Activated naive CD8-positive, alpha-beta T cell treated with anti-CD3 and anti-CD28 coated beads, Interleukin-2, amount 50 U/mL, for 24 hours (primary cell): ENCODE measurements at places on chromosomes 4 and X.

- no peak for DNase-seq
Observed at GRCh38 chr4:182065255-182065654, 177.9 kb upstream of the TENM3 start.

DNA sequence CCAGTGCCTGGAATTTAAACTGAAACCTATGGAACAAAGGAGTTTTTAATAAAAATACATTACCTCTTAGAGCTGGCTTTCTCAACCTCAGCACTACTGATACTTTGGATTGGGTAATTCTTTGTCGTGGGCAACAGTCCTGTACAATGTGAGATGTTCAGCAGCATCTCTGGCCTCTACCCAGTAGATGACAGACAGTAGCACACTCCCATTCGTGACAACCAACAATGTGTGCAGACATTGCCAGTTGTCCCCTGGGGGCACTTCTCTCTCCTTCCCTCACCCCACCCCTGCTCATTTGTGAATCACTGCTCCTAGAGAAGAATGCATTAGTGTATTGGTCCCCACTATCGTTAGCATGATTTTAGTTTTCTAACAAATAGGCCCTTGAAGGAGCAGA is 16.2 kb downstream of the GPAT3 start:
- DNase-seq, result no peak

- DNase-seq, result no peak
Observed at GRCh38 chr4:73223258-73223650, 35.3 kb downstream of the ANKRD17 start.

DNA sequence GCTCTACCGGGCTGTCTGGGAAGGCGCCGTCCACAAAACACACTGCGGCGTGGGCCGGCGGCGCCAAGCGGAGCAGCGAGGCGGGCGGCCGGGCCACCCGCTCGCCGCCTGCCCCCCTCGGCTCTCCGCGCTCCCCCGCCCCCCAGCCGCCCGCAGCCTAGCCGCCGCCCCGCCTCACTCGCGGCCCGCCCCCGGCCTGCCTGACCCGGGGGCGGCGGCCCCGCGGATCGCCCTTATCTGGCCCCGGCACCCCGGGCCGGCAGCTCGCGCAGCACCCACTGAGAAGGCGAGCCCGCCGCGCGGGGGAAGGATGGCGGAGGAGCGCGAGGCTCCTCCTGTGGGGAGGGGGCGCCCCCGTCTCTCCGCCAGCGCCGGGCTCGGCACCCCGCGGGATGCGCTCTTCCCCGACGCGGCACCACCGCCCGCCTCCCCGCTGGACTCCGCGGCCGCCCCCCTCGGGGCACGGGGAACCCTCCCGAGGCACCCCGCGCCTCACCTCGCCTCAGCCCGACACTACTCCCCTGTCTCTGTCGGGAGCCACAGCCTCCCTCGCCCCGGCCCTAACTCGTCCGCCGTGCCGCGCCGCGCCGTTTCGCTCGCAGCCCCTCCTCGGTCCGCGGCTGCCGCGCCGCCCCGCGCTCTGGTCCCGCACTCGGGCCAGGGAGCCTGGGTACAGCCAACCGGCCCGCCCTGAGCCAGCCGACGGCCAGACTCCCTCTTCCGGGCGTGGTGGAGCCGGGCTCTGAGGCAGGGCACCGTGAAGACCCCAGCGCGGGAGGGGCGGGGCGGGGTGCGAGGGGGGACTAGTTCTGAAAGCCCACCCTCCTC is 566 bp downstream of the ATP11C start:
- peak; percentile 36 for DNase-seq

DNA sequence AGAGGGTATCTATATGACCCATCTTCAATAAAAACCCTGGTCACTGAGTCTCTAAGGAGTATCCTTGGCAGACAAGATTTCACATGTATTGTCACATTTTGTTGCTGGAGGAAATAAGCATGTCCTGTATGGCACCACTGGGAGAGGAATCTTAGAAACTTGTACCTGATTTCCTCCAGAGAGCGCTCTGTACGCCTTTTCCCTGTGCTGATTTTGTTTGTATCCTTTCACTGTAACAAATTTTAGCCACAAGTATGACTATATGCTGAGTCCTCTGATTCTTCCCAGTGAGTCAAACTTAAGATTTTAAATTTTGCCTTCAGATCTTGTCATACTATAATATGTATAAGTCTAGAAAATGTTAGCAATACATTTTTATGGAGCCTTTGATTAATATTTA is 102.8 kb downstream of the ITIH6 start:
- no peak for DNase-seq

DNA sequence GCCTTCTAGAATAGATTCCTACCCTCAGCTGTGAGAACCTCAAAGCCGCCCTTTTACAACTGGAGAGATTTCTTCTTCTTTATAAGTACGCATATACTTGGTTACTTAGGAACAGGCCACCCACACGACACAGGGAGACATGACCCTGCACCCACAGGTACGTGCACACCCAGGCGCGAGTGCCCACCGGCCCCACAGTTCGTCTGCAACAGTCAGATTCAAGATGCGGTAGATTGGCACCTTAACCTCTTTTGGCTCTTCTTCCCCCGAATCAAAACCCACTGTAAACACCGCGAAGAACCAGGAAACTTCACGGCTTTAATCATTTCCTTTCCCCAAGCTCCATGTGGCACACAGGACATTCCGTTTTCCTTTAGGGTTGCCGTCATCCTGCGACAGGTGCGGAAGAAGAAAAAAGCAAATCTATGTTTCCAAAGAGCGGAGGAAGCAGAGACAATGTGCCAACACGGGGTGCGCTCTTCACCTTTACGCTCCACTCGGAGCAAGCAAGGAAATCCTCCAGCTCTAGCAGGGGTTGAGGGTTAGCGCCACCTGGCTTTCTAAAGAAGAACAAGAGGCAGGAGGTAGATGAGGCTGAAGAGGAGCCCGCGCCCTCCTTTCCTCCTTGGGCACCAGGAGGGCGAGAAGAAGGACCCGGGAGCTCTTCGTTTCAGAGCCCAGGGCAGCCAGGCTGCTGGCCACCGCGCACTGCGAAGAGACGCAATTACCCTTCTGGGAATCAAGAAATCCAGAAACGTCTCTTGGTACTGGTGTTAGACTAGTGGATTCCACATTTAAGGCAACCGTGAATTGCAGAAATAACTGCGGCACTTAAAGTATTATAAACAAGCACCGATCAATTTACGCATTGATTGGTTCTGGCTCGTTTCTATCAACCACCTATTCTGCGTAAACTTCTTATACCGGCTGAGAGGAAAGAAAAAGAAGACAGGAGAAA is 35.7 kb downstream of the HAND2 start:
- peak; percentile 46 for DNase-seq

- DNase-seq, result no peak
Observed at GRCh38 chr4:83281307-83281706, 3.3 kb downstream of the COQ2 start.

GRCh38 chrX:39814391-39814790 is 283.4 kb downstream of the BCOR start:
- peak; percentile 36 for DNase-seq

- DNase-seq, result no peak
Observed at GRCh38 chrX:15721911-15722310, 16.2 kb upstream of the CA5B start.

DNA sequence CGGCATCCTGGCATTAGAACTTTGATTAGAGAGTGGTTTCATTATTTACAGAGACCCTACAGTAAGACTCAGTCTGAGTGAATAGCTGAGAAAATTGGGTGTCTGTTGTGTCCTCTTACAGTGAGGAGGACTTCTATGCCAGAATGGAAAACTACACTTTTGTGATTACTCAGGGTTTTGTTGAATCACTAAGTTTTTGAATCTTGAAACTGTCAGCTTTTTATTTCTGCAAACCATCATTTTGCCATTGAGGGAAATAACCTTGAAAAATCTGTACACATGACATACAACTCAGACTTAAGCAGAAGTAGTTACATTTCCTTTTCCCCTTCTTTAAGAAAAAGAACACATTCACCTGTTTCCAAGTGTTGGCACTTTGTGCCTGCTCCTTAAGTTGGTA is 117.6 kb upstream of the RASGEF1B start:
- DNase-seq, result no peak

- DNase-seq, result no peak
Observed at GRCh38 chr4:19575924-19576323, 675.8 kb upstream of the SLIT2 start.

DNA sequence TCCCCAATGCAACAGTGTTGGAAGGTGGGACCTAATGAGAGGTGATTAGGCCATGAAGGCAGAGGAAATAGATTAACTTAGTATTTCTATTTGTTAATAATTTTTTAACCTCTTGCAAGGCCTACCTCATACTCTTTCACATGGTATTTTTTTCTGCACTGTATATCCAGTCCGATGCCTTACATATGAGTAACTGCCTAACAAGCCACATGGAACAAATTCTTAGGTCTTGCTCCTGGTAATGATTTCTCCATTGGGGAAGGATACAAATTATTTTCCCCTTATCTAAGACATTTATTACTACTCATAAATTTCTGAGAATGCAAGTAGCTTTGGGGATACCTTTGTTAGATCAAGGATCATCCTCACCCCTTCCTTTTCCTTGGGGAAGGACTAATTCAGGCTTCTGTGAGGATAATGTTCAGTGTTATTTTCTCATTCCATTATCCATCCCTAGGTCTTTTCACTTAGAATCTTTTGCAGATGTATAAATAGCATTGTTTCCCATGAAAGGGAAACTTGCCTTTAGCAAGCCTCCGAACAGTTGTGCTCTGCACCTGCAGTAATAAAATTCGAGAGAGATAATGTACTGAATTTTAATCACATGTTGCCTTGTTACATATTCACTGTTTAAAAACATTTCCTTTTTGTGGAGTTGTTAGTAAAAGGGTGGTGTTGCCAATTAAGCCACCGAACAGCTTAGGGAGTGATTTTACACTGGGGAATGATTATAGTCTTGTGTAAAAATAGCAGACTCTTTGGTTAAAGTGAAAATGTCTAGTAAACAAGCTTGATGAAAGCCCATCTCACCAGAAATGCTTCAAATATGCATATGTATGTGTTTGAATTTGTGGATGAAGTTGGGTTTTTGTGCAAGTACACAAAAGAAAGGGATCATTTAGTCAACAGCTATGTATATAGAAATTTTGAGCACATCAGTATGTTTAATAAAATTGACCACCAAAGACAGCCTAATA is 89.9 kb downstream of the CFAP299 start:
- no peak for DNase-seq

GRCh38 chr4:173998471-173999144 is 284.9 kb downstream of the FBXO8 start:
- DNase-seq, result no peak

- no peak for DNase-seq
Observed at GRCh38 chrX:22629105-22629725, 356.5 kb downstream of the CBLL2 start.

- no peak for DNase-seq
Observed at GRCh38 chr4:80215449-80216052, 18.2 kb downstream of the PRDM8 start.

DNA sequence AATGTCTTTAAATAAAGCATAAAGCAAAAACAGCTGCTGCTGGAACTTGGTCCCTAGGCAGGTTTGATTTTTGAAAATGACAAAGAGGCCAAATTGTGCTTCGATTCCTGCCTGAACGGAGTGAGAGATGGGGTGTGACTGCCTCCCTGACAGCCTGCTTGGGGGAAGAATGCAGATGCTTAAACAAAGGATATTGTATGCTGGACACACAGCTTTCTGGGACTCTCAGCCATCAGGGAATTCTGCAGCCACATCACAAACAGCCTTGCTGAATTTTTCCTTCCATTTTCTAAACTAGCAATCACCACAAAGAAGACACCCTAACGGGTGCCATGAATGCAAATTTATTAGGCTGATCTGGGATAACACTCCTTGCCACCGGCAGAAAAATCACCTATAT is 83.9 kb upstream of the CPEB2 start:
- DNase-seq, result no peak

- DNase-seq, result peak; percentile 4
Observed at GRCh38 chr4:149264093-149264733, 551.4 kb downstream of the IQCM start.

DNA sequence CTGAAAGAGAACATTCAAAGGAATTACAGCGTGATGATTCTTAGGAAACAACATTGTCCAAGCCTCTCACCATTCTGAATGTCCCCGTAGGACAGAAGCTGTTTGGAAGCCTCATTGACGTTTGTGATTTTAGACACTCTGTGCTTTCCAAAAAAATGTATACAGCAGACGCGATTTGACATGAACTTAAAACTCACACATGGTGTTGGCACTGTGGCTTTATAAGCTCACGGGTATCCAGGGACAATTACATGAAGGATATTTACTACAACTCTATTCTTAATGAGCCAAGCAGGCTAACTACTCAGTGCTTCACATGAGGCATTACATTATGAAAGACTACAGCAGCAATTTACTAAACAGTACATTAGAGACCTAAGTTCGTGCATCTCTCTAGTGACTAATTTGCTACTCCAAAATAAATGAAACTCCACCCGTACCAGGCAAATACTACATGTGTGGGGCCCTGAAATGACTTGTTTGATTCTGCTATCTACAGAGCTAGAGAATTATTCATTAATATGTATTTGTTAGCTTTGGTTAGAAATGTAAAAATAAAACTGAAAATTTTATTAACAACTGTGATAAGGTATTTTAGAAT is 620.7 kb downstream of the SPRY1 start:
- DNase-seq, result no peak

DNA sequence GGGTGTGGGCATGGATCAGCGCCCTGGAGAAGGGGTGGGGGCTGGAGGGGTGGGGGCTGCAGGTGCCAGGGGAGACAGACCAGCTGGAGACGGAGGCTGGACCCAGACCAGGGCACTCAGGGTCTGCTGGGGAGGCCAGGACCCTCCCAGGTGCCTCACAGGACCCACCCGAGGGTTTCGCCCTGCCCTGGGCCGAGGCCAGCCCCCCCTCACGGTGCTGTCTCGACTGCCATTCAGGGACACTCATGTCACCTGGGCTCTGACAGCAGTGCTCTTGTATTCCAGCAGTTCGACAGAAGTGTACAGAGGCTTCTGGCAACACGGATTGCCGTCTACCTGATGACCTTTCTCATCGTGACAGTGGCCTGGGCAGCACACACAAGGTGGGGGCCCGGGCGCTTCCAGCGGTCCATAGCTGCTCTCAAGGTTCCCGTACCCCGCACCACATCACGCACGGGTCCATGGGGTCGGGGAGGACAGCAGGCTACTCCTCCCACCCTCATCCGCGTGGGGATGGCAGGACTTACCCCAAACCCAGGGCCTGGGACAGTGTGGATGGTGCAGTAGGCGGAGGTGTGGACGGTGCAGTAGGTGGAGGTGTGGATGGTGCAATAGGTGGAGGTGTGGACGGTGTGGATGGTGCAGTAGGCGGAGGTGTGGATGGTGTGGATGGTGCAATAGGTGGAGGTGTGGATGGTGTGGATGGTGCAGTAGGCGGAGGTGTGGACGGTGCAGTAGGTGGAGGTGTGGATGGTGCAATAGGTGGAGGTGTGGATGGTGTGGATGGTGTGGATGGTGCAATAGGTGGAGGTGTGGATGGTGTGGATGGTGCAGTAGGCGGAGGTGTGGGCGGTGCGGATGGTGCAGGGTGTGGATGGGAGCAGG is 18.1 kb downstream of the TMEM175 start:
- no peak for DNase-seq

- no peak for DNase-seq
Observed at GRCh38 chr4:34105311-34105710, 2139.0 kb downstream of the ARAP2 start.

GRCh38 chr4:55553441-55554201 is 6.9 kb upstream of the CLOCK start:
- DNase-seq, result no peak
